Fibroblast of skin of scalp (primary cell): ENCODE measurements at places on chromosomes 1 and 21.

- DNase-seq, result no peak
These were observed 146.7 kb downstream of the KAZN start for GRCh38 chr1:14745001-14745720.

- no peak for DNase-seq
These were observed 30.8 kb upstream of the COL18A1 start for GRCh38 chr21:45373991-45374816.

DNA sequence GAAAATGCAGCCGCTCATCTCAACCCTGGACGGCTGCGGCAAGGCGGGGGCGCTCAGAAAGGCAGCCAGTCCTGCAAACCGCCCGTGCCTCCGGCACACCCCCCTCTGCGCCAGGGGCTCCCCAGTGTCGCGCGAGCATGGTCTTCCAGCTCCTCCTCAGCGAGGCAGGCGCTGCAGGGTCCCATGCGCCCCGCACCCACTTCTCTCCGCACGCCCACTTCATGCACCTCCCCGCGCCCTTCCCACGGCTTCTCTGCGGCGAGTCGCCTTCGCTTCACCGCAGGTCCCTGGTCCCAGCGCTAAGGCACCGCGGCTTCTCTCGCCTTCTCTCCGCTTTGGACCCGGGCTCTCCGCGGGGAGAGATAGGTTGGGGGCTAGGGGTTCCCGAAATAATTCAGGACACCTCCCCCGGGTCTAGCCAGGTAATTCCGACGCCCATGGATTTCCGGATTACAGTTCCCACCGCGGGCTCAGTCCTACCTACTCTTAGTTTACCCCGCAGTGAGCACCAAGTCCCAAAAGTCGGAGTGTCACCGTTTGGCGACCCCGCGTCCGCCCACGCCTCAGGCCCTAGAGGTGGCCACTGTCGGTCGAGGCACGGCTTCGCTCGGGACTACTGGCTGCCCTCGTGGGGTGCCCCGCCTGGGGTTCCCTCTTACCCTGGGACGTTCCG is 67.5 kb downstream of the SYT2 start:
- DNase-seq, result no peak

- DNase-seq, result peak; percentile 90
These were observed 172.6 kb downstream of the PLA2G4A start for GRCh38 chr1:187001198-187001889.

- no peak for DNase-seq
These were observed 21.5 kb upstream of the RNF187 start for GRCh38 chr1:228465571-228466146.

DNA sequence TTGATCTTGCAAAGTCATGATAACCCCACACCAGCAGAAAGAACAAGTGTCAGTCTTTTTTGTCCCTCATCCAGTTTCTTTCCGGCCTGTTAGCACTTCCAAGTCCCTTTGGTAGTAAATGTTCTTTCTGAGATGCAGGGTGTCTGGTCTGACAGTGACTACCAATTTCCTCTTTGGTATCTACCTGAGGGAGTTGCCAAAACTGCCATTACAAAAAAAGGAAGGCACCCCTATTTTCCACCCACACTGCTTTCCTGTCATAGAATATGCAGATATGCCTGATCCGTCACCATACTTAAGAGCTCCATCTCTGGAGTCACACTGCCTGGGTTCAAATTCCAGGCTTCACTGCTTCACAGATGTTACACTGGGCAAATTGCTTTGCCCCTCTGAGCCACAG is 72.4 kb downstream of the ZNF281 start:
- no peak for DNase-seq
